Pericardium fibroblast (primary cell): ENCODE measurements at places on chromosomes 3 and 15. TPM values are rescaled to one million over a fixed set of nuclear protein-coding genes. Genes with fewer than 3 reads are reported as not detected.

Gene KBTBD13
- not detected in 2 replicates for total RNA-seq

Gene ZNF774
- 0.09 and 0.12 TPM in 2 replicates for total RNA-seq

Gene SLC28A2
- not detected in 2 replicates for total RNA-seq

Gene MCCC1
- 13.1 and 13.7 TPM in 2 replicates for total RNA-seq

Gene DIPK2A
- 35.6 and 59.5 TPM in 2 replicates for total RNA-seq

Gene NEK10
- total RNA-seq: 0.51 and 2.1 TPM in 2 replicates

Gene CYP11A1
- total RNA-seq: 1.4 and 6.5 TPM in 2 replicates

Gene MORC1
- total RNA-seq: not detected in 2 replicates

Gene IMPG2
- total RNA-seq: under 0.01 and 0.17 TPM in 2 replicates

Gene XYLB
- 1.6 and 3.1 TPM in 2 replicates for total RNA-seq

Gene CX3CR1
- total RNA-seq: not detected in 2 replicates

Gene CIDEC
- 8.2 and 92.0 TPM in 2 replicates for total RNA-seq

Gene SIDT1
- total RNA-seq: not detected in 2 replicates

Gene SERPINI2
- total RNA-seq: not detected in 2 replicates

Gene CLRN1
- not detected in 2 replicates for total RNA-seq

Gene EIF4G1
- 231 and 272 TPM in 2 replicates for total RNA-seq
